Cortex of kidney (tissue), 1 donor: ENCODE measurements at places on chromosomes 3 and 15.

DNA sequence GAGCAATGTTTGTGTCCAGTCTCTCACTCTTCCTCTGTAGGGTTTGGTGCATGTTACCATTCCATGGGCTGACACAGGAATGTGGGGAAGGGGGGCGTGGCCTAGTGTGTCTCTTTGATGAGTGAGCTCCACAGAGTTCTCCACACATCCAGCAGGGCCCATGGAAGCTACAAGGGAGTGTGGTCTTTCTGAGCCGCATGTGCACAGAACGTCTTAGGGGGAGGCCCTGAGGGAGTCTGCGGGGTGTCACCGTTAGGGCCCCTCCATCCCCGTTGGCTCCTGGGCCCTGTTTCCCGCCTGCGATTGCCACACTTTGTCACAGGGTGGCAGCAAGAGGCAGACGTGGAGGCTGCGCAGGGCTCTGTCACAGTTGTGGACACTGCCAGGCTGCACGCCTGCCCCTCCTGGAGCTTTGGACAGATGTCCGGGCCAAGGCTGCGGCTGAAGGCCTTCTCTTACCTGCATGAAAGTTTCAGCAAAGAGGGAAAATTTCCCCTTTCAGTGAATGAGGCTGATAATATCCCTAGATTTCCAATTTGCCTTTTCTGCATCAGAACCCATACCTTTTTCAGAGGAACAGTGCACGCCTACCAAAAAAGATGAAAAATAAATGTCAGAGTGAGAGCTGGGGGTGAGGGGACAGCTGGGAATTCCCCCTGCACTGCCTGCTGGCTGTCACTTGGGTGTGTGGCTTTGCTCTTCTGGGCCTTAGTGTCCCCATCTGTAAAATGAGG, 24.3 kb downstream of the CACNA2D3 start:
- DNase-seq = no peak

GRCh38 chr3:8128686-8129085, 372.9 kb upstream of the LMCD1 start:
- DNase-seq = no peak

DNA sequence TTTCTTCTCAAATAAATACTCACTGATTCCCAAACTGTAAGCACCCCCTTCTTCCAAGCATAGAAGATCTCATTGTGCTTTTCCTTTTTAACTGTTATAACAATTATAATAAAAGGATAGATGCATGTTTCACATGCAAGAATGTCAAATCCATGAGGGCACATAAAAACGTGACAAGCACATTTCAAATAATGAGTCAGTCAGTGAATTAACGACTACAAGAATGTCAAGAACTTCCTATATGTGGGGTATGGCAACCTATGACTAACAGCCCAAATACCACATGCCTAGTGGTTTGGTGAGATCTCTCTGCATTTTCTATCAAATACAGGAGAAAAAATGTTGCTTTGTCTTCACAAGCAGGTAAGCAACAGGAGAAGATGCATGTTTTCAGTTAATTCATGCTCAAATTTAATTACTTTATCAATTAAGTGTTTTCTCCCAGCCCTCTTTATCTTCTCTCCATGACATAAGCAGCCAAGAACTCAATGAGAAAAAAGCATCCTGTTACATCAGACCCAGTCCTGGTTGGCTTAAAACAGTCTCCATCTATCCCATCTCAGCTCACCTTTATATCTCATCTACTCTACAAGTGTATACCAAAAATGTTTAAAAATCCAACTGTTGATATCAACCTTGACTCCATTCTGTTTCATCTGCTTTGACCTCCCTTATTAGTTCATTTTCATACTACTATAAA, 181.5 kb upstream of the LMCD1 start:
- no peak for DNase-seq

- DNase-seq = no peak
Observed at GRCh38 chr15:88066636-88067330, 189.8 kb downstream of the NTRK3 start.

- no peak for DNase-seq
Observed at GRCh38 chr15:90294601-90295269, 29.3 kb downstream of the NGRN start.

DNA sequence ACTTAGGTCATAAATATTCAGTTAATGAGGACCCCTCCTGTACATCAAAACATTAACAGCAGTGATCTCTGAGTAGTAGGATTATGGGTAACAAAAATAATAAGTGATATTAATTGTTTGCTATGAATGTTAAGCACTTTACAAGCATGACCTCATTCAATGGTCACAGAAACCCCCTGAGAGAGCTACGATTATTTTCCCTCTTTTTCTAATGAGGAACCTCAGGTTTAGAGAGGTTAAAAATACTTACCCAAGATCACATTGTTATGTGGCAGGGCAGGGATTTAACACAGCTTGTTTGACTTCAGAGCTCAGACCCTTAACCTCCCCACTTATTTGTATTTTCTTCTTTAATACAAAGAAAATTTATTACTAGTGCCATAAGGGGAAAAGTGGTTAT, 228.2 kb downstream of the TBL1XR1 start:
- DNase-seq = no peak

- DNase-seq = no peak
Observed at GRCh38 chr15:75347222-75348033, 589 bp downstream of the NEIL1 start.

- no peak for DNase-seq
Observed at GRCh38 chr3:64576211-64576775, 111.5 kb downstream of the ADAMTS9 start.

DNA sequence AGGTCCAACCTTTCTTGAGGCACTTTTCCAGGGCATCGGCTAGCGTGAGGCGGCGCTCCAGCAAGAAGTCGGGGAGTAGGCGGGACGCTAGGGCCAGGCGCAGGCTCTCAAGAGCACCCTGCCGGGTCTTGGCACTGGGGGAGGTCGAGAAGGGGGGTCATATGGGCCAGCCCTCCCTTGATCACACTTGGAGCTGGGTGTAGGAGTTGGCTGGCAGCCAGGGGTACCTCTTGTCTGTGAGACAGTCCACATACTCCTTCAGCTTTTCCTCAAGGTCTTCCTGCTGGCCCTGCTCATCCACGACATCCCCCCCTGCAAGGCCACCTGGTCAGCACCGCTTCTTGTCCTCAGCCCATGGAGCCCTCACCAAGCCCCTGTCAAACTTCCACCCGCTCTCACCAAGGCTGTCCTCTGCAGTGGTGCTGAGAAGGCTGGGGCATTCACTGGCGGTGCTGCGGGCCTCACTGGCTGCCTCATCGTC, 2.0 kb downstream of the IFRD2 start:
- DNase-seq = no peak

GRCh38 chr15:67195305-67195704, 59.2 kb downstream of the AAGAB start:
- DNase-seq = no peak

DNA sequence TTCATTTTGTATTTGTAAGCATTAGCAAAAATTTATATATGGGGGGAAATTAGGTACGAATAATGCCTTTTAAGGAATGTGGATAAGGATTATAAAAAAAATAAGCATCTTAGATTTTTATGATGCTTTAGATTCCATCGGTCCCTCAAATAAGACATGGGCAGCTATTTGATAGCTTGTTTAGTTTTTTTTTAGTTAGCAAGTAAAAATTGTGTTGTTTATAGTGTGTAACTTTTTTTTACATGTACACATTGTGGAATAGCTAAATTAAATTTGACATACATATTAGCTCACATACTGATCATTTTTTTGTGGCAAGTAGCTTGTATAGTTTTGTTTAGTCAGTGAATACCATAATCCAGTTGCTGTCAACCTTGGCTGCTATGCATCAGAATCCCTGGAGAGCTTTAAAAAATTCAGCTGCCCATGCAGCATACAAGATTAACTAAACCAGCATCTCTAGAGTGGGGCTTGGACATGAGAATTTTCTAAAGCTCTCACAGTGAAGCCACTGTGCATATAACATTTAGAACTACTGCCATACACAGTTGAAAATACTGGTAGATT, 53.9 kb downstream of the TMOD3 start:
- no peak for DNase-seq

DNA sequence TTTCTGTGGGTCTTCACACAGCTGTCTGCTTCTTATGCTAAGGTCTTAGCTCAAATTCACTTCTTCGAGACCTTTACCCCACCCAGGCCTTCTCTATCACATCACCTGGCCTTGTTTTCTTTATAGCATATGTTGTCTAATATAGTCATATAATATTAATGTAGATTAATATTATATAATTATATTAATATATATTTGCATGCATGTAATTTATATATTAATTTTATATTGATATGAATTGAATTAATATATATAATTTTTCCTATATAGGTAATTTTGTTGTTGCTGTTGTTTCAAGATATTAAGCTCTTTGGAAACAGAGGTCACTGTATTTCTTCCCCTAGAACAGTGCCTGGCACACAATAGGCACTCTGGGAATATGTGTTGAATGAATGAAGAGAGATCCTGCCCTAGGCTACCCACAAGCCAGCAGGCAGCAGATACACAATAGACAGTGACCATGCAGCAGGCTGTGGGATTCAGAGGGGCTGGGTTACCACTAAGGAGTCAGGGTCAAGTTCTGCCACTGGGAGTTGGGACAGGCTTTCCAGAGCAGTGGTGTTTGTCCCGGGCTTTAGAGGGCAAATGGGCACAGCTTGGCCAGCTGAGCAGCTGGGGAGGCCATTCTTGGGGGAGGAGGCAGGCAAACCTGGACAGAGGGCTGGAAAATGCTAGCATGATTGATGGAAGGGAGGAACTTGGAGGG, 126.3 kb downstream of the DNAJB8 start:
- no peak for DNase-seq

DNA sequence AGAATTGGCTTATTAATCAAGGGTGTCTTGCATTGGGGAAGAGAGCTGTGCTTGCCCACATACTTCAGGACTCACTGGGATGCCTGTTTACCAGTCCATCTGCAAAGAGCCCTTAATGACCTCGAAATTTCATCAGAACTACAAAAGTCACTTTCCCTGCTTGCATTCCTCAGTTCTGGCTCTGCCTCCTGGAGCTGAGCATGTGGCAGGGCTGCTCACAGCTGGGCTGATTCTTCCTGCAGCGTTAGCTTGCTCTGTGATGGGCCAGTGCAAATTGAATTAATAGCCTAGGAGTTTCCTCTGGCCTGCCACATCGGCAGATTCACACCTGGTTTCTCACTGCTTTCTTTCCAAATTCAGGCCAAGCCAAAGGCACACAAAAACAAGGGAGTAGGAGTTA, 108.9 kb downstream of the DUT start:
- DNase-seq = no peak

- no peak for DNase-seq
Observed at GRCh38 chr3:23493889-23494288, 290.8 kb downstream of the UBE2E2 start.

GRCh38 chr3:23071296-23071695, 131.8 kb upstream of the UBE2E2 start:
- no peak for DNase-seq

- DNase-seq = no peak
Observed at GRCh38 chr3:197297002-197297401, 1.4 kb downstream of the DLG1 start.

DNA sequence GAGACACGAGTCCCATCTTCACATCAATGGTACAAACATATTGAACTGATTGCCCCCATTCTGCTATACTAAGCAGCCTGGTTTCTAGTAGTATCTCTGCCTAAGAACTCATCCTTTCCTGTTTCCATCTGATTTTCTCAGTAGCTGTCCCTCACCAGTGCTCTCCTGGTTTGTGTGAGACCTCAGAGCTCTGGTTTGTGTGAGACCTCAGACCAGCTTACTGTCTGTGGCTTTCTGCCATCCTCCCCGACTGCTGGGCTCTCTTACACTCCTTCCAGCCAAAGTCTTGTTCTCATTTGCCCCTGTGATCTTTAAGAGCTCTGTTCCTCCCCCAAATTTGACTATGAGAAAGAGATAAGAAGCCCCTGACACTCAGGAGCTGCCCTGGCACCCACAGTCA, 41.1 kb upstream of the NEDD4 start:
- no peak for DNase-seq

DNA sequence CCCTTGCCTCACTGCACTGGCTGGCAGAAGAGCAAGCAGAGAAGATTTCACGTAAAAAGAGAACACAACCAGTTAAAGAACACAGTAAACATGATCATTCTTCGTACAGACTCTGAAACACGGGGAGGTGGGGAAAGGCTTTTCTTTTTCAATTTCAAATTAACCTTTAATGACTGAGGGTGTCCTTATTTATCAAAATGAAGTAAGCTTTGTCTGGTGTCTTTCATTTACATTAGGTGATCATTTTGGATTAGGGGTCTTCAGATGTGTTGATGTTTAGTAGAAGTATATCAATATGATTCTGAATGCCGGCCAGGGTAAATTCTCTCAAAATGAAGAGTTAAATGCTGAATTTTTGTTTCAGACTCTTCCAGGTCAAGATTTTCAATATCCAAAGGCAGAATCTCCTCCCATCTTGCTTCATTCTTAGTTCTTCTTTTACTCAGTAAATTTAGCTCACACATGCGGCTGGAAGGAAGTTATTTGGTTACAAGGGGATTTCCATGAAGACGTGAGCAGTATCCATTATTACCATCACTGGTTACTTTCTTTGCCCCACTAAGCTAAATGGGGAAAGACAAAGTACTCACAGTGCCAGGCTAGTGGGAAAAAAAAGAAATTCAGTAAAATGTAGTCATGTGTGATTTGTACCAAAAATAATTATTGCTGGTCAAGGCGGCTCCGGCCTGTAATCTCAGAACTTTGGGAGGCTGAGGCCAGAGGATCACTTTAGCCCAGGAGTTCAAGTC, 272.2 kb upstream of the NR2F2 start:
- DNase-seq = no peak

GRCh38 chr15:41574158-41574557, 15.1 kb downstream of the TYRO3 start:
- DNase-seq = no peak

DNA sequence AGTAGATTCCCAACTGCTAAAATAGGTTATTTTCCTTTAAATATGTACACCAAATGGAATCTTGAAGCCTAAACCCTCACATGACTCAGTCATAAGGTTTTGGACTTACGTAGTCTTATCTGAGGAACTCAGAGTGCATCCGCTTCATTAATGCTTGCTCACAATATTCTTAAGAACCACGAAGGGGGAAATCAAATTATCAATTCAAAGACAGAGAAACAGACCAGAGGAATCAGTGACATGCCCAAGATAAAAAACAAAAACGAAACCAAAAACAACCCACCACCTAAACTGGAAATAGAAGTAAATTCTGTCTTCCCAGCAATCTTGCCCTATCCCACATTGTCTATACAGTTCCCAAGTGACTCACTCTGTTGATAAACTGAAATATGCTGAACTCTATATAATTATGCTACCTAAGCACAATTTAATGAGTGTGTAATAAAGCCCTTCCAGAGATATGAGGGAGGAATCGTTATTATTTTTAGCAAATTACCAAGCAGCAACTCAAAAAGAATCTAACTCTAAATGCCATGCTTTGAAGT, 135.4 kb upstream of the CBLB start:
- DNase-seq = no peak

GRCh38 chr3:31053299-31053698, 158.8 kb upstream of the GADL1 start:
- DNase-seq = no peak

- no peak for DNase-seq
Observed at GRCh38 chr3:178823591-178824246, 247.9 kb downstream of the ZMAT3 start.

DNA sequence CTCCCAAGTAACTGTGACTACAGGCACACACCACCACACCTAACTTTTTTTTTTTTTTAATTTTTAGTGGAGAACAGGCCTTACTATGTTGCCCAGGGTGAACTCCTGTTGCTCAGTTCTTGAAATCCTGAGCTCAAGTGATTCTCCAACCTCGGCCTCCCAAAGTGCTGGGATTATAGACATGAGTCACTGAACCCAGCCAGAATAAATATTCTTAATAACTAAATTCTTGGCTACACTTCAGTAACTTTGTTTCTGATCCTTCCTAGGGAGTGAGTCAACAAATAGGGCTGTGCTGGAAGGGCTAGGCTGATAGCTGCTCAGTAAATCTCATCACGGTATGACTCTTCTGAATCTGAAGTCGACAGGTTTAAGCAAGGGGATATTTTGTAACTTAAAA, 56.6 kb downstream of the P3H2 start:
- no peak for DNase-seq
